ENCODE measurements at places on chromosomes 4 and X.

DNA sequence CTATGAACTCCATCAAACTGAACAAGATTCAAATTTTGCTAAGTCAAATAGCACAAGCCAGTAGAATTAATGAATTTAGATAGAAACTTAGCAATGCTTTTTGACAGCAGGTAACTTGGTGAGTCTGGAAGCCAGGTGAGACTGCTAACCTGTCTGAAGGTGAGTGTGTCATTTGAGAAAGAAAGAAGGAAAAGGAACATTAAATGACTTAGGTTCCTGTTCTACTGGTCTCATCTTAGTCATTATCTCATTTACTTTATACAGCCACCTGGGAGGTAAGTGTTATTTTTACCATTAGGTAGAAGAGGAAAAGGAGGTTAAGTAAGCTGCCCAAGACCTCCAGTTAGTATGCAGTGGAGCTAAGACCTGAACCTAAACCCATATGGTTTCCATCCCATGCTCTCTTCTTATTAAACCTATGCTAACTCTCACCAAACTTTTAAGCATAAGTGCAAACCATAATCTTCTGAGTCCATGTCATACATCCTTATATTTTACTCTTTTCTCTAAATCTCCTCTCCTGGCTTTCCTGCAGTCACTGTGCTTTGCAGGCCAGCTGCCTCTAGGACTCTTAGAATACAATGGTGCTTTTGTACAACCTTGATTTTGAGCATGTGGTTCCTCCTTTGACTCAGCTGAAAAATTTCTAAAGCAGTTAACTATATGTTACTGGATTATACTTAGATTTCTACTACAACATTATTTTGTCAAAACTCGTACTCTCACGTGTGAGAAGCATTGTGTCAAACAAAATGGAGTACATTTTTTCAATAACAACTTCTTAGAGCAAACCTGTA is 68.5 kb downstream of the ATP10D start:
- no peak for DNase-seq

DNA sequence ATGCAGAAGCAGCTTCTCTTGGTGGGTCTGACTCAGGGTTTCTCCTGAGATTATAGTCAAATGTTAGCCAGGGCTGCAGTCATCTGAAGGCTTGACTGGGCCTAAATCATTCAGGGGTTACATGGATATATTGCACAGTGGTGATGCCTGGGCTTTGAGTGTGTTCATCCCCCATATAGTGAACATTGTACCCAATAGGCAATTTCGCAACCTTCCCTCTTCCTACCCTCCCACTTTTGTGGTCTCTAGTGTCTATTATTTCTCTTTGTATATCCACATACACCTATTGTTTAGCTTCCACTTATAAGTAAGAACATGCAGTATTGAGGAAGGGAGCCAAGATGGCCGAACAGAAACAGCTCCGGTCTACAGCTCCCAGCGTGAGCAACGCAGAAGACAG is 90.3 kb upstream of the CAMK2D start:
- DNase-seq = no peak

GRCh38 chr4:140719686-140720085 is 36.5 kb downstream of the TBC1D9 start:
- DNase-seq = no peak

DNA sequence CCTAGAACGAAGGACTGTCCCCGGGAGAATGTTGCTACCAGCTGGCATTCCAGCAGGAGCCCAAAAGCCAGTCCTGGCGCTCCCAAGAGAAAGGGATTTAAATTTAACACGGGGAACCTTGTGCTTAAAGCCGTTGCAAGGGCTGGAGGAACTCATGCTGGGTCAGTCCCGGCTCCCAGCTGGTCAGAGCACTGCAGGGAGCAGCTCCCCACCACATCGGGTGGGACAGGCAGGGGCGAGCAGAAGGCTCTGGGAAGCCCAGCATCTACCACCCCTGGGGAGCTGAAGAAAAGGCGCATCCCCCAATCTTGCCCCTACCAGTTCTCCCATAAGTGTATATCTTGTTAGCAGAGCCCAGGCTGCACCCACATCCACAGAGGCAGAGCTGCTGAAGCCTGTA is 15.7 kb downstream of the CFAP99 start:
- no peak for DNase-seq

GRCh38 chr4:119729835-119730670 is 101.4 kb upstream of the PDE5A start:
- DNase-seq = no peak

- no peak for DNase-seq
Measured at GRCh38 chr4:110636680-110637407, 14.0 kb upstream of the PITX2 start.

DNA sequence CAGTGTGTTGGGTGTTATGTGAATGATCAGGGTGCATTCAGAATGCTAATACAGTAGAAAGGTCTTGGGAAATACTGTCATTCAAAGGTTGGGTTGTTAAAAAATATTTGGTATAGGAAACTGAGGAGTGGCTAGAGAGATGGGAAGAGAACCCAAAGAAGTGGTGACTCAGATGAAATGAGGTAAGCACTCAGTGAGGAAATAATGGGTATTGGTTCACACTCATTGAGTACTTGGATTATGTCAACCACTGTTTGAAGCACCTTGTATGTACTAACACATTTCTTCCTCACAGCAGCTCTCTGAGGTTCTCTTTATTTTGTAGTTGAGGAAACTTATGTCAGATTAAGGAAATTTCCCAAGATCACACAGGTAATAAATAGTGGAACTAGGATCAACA is 40.8 kb upstream of the NUDT6 start:
- no peak for DNase-seq

DNA sequence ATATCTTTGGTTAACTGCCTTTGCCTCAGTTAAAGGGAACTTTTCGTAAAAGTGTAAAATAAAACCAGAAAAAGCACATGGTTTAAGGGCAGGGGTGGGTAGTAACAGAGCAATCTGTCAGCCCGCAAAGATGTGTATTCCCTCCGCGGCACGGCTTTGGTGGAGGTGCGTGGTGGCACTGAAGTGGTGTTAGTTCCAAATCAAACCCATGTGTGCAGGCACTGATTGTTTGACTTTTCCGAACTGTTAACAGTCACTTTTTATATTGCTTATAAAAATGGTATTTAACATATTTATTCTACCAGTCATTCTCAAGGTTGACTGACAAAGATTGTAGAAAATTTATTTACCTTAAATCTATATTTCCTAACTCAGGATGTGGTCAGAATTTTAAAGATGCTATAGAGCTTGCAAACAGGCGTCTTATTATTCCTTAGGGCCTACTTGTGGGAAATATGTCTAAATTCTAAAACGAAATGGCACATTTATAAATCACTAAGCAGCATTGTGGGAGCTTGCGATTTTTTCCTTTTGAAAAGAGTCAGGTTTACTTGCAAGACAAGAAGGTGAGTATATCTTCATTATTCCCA is 272.7 kb upstream of the PCDH18 start:
- no peak for DNase-seq
